ENCODE measurements at places on chromosomes 7 and 10.

DNA sequence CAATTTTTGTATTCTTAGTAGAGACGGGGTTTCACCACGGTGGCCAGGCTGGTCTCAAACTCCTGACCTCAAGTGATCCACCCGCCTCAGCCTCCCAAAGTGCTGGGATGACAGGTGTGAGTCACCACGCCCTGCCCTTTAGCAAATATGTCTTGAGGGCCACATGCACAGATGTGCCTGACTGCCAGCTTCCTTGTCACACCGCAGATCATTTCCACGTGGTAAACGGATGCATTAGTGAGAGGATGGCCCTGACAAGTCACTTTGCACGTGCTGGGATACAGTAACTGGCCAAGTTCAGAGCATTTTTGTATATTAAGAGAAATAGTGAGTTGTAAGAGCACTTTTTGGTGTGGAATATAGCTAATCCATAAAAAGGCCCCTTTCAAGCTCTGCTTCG is 44.3 kb upstream of the FAM180A start:
- DNase-seq, result no peak

DNA sequence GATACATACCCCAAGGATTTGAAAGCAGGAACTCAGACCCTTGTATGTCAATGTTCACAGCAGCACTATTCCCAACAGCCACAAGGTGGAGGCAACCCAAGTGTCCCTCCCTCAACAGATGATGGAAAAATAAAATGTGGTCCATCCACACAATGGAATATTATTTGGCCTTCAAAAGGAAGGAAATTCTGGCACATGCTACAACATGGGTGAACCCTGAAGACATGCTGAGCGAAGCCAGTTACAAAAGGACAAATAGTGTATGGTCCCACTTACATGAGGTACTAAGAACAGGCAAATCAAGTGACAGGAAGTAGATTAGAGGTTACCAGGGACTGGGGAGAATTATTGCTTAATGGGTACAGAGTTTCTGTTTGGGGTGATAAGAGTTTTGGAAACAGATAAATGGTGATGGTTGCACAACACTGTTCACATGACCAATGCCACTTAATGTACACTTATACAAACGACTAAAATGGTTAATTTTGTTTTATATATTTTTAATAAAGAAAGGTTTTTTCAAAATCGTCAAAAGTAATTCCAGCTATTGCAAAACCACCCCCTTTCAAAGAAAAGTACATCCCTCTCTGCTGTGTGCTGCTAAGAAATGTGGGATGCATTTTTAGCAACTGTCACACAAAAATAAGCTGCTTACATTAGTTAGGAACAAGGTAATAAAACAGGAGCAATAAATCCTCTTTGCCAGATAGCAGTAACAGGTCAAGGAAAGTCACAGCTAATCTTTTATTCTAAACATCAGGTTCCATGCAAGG is 85.7 kb downstream of the GRB10 start:
- DNase-seq, result no peak

- no peak for DNase-seq
These were observed 151.0 kb upstream of the FRMD4A start for GRCh38 chr10:14481752-14482151.

DNA sequence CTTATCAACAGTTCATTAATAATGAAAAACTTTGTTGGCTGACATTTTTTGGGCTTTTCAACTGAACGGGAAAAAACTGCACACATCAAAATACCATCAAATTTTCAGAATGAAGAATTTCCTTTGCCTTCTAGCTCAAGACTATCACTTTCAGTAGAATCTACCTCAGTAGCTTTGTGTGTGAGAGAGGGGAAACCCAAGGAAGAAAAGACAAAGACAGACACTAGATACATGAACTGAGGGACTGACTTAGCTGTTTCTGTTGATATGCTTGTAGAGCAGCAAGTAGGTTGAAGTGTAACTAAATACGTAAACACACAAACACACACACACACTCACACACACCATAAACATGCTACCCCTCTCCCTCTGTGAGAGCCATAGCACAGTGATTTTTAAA is 257.1 kb downstream of the CDK14 start:
- DNase-seq, result no peak

- DNase-seq, result no peak
These were observed 4.6 kb downstream of the LFNG start for GRCh38 chr7:2523941-2524807.

All from D341Med (cell line).